SIG-M5 (cell line): ENCODE measurements at places on chromosomes 6 and 20.
A peak's percentile ranks its signal among the peaks of the same experiment; 100 is the strongest.

GRCh38 chr6:90100059-90100665, 196.5 kb downstream of the BACH2 start:
- DNase-seq, result no peak

GRCh38 chr6:97819710-97820109, 536.7 kb upstream of the MMS22L start:
- no peak for DNase-seq

DNA sequence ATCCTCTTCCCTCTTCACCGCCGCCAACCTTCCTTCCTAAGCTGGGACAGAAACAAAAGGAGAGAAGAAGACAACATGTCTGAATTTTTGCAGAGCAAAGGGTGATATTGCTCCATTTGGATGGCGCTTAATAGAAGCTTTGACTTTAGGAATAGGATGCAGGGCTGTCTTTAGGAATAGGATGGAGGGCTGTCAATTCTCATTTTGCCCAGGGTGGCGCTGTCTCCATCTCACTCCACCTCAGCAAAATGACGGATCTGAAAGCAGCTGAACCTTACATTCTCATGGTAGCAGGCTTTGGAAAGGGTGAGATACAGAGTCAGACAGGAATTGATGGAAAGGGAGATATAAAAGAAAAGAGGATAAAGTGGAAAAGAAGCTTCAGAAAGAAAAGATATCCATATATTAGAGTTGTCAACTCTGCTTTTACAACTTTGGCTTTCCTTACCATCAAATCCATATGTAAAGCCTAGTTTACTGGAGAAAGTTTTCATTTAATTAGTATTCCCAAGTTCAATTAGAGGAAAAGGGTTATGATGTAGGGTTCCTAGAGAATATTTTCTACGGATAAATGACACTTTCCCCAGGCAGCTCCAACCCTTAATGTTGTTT, 2.4 kb downstream of the MTCL3 start:
- DNase-seq, result no peak

DNA sequence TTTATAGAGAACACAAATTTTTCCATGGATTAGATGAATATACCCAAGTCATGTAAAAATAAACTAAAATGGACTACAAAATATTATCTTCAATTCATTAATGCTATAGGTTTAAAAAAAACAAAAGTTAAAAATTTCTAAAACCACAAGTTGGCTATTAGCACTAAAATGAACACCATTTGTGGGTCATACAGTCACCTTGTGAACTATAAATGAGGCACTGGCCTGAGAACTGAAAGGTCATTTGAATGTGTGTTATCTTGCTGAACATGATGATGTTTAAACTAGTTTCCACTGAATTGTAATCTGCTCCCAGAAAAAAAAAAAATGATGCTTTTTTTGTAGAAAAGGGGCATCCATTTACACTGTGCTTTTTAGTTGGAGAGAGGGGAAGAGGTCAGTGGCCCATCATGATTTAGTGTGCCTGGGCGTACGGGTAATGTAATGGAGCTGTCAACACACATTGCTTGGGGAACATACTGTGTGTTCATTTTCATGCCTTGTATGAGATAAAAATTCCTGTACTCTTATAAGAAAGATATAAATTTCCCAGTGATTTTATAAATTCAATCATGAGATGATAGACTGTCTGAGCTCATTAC, 96.6 kb upstream of the FKBP1C start:
- DNase-seq, result no peak

DNA sequence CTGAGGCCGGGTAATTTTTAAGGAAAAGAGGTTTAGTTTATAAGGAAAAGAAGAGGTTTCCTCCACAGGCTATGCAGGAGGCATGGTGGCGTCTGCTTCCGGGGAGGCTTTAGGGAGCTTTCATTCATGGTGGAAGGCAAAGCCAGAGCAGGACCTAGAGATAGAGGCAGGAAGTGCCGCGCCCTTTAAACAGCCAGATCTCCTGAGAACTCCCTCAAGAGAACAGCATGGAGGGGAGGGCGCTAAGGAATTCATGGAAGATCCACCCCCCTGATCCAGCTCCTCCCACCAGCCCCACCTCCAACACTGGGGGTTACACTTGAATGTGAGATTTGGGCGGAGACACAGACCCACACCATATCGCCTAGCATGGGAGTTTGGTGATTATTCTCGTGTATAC, 13.9 kb upstream of the DACT2 start:
- DNase-seq, result no peak

DNA sequence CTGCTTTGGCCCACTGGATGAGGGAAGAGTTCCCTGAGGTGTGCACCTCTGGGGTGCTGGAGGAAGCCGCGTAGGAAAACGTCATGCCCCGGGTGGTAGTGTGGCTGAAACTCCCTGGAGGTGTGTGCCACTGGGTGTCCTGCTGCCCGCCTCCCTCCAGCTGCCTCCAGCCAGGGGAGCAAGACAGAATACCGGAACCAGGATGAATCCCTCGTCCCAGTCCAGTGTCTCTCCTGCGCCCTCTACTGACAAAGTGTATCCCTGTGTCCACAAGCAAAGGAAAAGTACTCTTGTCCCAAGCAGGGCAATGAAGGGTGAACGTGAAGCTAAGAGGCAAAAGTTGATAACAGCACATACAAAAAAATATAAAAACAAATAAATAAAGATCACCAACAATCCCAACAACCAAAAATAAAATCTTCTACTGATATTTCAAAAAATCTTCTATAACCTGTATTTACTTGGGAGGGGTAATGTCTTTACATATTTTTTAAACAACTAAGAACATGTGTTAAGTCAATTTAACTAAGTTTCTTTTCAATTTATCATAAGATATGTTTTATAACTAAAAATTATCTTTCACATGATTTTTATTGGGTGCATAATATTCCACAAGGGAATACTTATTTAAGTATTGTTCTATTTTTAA, 437.6 kb downstream of the MAFB start:
- no peak for DNase-seq

DNA sequence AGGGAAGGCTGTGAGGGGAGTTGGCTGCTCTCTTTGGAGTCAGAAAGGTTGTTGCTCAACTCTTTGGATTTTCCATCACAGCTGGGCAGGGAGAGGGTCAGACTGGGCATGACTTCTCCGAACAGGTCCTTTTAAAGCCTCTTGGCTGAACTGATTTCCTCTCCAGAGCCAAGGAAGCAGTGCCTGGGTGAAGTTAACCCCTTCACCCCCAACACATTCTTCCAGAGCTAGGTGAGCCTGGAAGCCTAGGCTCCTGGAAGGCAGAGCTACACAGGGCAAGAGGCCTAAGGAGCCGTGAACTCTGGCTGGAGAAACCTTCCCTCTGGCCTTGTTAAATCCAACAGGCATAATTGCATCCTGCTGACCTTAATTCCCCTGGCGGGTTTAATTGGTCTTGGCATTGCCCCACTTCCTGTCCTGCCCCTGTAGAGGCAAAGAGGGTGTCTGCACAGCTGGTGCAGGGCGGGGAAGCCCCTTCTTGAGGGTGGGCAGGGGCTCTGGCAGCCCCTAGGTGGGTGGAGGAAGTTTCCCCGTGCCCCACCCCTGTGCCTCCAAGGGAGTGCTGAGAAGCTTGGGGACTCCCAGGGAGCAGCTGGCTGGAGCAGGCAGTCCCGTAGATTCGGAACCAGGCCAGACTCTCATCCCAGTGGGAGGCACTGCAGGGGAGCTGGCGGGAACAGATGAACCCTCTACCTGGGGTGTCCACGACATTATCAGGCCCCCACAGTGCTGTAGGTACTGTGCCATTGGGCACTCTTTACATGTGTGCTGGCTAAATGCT, 3.6 kb upstream of the MYLK2 start:
- DNase-seq, result no peak

- DNase-seq, result peak; percentile 33
Measured at GRCh38 chr6:116476002-116476678, 15.0 kb downstream of the CALHM6 start.

GRCh38 chr6:157714153-157714490, 108.9 kb upstream of the SNX9 start:
- no peak for DNase-seq
